Cardiac muscle cell (in vitro differentiated cells and primary cell): ENCODE measurements at places on chromosomes 16 and 17. TPM values are rescaled to one million over a fixed set of nuclear protein-coding genes. Genes with fewer than 3 reads are reported as not detected.
A peak's percentile ranks its signal among the peaks of the same experiment; 100 is the strongest.

DNA sequence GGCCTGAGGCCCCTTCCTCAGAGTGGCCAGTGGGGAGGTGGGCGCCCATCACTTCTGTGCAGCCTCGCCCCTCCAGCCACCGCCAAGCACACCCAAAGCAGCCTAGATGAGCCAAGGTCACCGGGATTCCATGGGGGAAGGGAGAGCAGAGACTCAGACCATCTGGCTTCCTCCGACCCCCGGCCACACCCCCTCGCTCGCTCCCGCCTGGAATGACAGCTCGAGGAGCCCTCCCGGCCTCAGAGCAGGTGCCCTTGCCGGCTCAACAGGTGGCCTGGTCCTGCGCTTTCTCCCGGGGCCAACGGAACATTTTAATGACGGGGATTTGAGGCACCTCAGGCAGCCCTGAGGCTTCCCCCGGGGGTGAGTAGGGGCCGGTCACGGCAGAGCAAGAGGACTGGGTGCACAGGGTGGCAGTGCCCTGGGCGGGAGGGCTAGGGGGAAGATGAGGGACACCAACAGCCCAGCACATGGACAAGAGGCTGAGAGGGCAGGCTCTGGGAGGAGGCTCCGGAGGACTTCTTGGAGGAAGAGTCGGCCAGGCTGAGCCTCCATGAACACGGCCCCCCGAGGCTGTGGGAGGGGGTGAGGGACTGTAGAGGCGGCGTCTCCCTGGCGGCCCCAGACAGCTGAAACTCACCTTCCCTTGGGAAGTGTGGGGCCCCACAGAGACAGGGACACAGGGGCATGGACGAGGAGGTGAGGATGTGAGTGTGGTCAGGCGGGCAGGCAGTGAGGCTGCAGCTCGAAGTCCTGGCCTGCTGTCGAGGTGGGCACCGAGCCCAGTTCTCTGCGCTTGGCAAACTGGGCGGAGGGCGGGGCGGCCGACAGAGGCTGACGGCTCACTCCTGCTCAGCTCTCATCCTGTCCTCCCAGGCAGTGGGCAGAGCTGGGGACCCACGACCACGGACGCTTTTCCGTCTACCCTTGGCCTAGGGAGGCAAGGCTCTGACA is 12.5 kb upstream of the C1QTNF8 start:
- DNase-seq = no peak

GRCh38 chr16:56781528-56781961 is 51.6 kb downstream of the NUP93 start:
- no peak for DNase-seq

GRCh38 chr16:87628940-87629339 is 26.6 kb downstream of the JPH3 start:
- DNase-seq = no peak

GRCh38 chr17:9598661-9599060 is 22.2 kb downstream of the CFAP52 start:
- DNase-seq = no peak

- DNase-seq = no peak
These were observed 114.0 kb downstream of the PRKCB start for GRCh38 chr16:23949630-23950290.

Gene QRICH2
- 6.4 and 6.8 TPM in 2 replicates for total RNA-seq

DNA sequence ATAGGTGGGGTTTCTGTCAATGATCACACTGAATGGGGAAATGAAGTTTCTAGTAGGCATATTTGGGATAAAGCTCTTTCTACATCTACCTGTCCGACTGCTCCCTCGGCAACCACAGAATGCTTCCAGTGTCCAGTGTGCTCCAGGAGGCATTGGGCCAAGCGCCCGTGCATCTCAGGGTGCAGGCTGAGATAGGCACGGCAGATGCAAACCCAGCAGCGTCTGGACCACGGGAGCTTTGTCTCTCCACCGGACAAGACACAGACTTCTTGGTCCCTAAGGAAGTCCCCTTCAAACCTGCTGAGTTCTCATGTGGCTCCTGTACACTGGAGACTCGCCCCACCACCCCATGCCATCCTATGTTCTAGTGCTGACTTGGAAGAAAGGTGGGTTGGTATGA is 202.8 kb downstream of the RPTOR start:
- DNase-seq = no peak

GRCh38 chr17:42989726-42990652 is 8.2 kb upstream of the RPL27 start:
- DNase-seq = no peak

DNA sequence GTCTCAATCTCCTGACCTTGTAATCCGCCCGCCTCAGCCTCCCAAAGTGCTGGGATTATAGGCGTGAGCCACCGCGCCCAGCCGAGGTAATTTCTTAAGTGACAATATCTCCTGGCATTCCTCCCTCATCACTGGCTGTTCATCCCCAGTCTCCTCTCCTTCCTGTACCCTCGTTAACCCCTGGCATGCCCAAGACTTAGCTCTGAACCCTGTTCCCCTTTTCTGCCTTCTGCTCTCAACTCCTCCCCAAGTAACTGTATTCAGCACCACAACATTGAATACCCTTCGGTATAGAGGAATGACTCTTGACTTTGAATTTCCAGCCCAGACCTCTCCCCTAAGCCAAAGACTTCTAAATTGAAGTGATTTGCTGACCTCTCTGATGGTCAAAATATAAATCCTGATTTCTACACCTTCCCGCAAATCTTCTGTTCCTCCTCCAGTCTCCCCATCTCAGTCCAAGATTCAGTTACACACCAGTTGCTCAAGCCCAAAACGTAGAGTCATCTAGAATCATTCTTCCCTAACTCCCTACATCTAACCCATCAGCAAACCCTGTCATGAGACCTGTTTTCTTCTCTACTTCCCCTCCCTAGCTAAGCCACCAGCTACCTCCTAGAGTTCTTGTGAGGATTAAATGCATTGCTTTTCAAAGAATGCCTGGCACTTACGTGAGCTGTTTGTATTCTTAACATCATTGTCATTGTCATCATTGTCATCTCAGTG is 14.8 kb downstream of the PMP22 start:
- no peak for DNase-seq

GRCh38 chr17:65985571-65985970 is 206.4 kb downstream of the CEP112 start:
- DNase-seq = no peak

DNA sequence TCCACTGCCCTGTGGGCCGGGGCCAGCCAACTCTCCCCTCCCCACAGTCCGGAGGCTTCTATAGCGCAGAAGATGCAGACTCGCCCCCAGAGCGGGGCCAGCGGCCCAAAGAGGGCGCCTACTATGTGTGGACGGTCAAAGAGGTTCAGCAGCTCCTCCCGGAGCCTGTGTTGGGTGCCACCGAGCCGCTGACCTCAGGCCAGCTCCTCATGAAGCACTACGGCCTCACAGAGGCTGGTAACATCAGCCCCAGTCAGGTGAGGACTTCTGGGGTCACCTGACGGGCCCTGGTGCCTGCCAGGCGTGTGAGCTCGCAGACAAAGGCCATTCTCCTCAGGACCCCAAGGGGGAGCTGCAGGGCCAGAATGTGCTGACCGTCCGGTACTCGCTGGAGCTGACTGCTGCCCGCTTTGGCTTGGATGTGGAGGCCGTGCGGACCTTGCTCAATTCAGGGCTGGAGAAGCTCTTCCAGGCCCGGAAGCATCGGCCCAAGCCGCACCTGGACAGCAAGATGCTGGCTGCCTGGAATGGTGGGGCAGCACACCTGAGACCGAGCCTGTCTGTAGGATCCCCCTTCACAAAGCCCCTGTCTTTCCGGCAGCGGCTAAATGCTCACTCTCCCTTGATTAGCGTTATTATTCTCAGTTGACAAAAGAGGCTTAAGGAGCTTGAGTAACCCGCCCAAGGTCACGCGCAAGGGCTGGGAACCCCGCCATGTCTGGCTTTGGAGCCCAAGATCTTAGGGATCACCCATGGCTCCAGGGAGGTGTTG is 3.9 kb downstream of the SPATA20 start:
- peak; percentile 94 for DNase-seq

DNA sequence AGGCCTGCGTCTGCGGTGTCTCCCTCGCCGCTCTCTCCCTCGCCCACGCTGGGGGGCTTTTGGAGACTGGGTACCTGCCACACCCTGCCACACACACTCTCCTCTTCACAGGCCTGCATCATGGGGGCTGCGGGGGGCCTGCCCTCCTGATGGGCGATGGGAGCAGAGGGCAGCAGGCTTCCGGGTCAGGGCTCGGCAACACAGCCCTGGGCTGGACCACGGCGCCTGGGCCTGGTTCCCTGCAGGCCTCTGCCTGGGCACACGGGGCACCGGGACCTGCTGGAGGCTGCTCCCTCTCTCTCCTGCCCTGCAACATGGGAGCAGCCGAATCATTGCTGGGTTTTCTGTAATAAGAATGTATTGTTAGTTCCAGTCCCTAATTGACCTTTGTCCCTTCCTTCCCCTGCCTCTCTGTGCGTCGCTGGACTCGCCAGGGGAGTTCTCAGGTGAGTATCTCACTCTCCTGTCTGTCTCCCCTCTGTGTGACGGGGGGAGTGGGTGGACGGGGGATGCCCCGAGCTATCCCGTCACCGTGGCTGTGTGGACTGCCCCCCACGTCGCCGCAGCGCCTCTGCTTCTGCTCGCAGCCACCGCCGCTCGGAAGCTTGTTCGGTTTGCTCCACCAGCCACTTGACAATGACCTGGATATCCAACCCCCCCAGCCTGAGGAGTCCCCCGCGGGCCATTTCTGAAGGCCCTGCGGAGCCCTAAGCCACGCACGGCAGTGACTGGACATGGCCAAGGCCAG is 13.5 kb downstream of the NME3 start:
- DNase-seq = no peak

DNA sequence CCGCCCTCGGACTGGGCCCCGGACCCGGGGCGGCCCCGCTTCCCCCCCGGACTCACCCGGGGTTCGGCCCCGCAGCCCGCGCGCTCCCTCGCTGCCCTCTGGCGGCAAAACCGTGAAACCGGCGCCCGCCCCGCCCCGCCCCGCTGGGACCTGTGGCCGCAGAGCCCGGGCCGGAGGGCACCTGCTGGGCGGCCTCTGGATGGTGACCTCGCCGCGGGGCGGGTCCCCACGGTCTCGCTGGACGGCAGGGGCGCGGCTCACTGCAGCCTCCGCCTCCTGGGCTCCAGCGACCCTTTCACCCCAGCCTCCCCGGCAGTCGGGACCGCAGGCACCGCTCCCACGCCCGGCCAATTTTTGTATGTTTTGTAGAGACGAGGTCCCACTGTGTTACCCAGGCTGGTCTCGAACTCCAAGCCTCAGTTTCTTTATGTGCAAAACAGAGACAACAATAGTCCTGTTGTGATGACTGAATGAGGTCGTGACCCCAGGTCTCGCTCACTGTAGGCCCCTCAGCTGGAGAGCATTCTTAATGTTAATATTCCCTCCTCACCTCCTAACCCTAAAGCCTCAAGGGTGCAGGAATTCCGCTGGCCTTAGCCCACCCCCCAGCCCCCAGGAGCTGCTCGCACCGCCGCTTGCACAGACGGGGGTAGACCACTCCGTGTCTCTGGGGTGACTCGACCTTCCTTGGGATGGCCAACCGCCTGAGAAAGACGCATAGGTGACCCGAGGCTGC is 33.7 kb upstream of the RPH3AL start:
- DNase-seq = peak; percentile 86

- no peak for DNase-seq
These were observed 21.7 kb downstream of the CARHSP1 start for GRCh38 chr16:8847145-8847544.

DNA sequence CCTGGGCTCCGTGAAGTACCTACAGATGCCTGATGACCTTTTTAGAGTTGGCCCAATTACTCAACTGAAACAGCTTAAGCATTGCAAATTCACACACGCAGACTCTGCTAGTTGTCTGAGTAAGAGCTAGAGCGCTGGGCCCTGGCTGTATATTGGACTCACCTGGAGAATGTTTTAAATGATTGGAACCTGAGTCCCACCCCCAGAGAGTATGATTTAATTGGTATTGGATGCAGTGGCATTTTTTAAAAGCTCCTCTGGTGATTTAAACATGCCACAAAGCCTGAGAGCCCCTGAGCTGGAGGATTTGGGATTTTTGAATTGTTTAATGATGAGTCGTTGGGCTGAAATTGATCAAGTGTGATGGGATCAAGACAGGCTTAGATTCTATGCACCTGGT is 143.9 kb upstream of the SDK2 start:
- DNase-seq = no peak

GRCh38 chr16:67326472-67327309 is at the start of the genes KCTD19 and LRRC36:
TSS of gene KCTD19 (minus strand) at chr16:67326741. CDS start at chr16:67326707, 34 bp downstream.
TSS of gene LRRC36 (plus strand) at chr16:67326815. CDS start at chr16:67326863, 48 bp downstream.
- peak; percentile 90 for DNase-seq

DNA sequence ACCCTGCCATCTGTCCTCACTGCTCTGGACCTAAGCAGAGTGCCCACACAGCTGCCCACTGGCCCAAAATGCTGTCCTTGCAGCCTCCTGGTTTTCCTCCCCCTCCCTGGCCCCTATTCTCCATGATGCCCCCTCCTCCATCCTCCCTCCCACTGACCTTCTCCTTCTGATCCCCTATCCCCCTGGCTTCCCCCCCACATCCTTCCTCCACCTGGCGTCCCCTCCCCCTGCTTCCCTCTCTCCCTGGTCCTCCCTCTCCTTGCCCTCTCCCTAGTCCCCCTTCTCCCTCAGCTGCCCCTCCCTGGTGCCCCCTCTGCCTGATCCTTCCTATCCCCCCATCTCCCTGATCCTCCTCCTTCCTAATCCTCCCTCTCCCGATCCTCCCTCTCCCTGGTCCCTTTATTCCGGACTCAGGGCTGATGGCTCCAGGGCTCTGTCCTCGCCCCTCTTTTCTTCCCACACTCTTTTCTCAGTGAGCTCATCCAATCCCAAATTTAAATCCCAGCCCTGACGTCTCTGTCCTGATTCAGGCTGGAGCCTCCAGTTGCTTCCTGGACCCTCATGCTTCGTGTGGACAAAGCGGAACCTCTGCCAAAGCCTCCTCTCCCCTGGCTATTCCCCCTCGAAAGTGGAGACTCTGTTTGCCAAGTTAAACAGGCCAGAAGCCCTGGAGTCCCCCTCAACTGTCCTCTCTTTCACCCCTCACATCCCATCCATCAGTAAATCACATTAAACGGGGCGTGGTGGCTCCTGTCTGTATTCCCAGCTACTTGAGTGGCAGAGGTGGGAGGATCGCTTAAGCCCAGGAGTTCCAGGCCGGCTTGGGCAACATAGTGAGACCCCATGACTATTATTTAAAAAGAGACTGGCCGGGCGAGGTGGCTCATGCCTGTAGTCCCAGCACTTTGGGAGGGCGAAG is 18.1 kb upstream of the RHBDF2 start:
- DNase-seq = no peak

DNA sequence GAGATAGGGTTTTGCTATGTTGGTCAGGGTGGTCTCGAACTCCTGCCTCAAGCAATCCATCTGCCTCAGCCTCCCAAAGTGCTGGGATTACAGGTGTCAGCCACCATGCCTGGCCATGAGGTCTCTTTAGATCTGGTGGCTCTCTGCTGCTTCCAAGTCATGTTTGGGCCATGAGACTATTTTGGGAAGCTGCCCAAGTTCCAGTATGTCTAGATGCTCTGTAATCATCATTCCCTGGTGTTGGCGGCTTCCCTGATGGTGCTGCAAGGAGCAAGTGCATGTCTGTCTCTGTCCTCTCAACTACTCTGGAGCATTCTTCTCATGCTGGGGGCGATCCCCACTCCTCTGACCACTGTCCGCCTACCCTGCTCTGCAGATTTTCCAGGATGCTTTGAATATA is 6.4 kb upstream of the ODF4 start:
- no peak for DNase-seq

- DNase-seq = no peak
These were observed 159 bp downstream of the USP36 start for GRCh38 chr17:78840530-78840779.
